ENCODE measurements at places on chromosomes 12 and 14.

- DNase-seq, result no peak
Measured at GRCh38 chr12:131643631-131644452, 67.0 kb upstream of the SFSWAP start.

GRCh38 chr12:96719660-96720362, 187.2 kb upstream of the NEDD1 start:
- peak; percentile 87 for DNase-seq

DNA sequence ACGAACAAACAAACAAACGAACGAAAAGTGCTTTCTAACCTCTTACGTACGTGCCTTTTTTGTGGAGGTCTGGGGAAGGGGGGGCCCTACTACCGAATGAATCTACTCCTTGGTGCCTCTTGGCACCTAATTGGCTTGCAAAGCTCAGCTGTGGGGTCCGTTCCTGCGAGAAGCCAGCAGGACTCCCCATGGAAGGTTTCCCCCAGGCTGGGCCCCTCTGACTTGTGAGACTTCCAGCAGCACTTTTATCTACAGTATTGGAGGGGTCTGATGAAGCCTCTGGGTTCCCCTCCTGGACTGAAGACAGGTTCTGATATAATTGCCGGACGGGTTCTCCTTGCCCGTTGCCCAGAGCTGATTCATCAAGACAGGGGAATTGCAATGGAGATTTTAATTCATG, 1.2 kb upstream of the TMEM106C start:
- DNase-seq, result no peak

DNA sequence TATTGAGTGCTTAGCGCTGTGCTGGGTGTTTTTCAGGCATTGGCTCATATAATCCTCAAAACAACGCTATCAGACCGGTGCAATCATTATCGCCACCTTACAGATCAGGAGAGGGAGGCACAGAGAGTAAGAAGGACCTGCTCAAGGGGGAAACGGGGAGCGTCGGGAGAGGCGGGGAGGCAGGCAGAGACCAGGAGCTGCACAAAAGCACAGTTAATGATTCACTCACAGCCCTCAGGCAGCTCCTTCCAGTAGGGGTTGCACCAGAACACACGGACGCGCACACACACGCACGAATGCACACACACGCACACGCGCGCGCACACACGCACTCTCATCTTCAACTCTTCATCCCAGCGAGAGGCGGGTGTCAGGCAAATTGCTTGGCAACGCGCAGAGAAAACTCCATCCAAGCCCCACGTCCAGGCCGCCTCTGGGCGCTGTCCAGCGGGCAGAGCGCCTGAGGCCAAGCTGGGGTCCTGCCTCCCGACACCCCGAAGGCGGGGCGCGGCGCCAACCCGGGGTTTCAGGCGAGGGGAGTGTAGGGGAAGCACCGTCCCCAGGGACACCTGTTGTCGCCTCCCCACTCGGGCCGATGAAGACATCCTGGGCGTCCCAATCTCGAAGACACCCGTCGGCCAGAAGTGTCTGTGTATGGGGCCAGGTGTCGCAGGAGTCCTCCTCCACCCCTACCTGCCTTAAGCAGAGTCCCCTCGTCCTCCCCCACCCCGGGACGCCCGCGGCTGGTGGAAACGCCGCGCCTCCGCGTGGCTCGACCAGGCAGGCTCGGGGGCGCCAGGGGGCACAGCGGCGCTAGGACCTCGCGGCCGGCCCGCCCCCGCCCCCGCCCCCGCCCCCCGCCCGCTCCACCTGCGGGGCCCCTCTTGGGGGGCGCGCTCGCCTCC, 35.5 kb upstream of the STON2 start:
- peak; percentile 21 for DNase-seq

- DNase-seq, result no peak
Measured at GRCh38 chr12:114684098-114684869, at the start of gene TBX3. Gene TBX3 (minus strand): TSS chr12:114684175. CDS start chr12:114683200, 975 bp downstream.

- no peak for DNase-seq
Measured at GRCh38 chr12:71865757-71866536, 26.4 kb downstream of the TBC1D15 start.

GRCh38 chr12:46569826-46570439, 197.4 kb upstream of the SLC38A2 start:
- no peak for DNase-seq
